ENCODE measurements at places on chromosomes 2 and 18. TPM values are rescaled to one million over a fixed set of nuclear protein-coding genes. Genes with fewer than 3 reads are reported as not detected.

DNA sequence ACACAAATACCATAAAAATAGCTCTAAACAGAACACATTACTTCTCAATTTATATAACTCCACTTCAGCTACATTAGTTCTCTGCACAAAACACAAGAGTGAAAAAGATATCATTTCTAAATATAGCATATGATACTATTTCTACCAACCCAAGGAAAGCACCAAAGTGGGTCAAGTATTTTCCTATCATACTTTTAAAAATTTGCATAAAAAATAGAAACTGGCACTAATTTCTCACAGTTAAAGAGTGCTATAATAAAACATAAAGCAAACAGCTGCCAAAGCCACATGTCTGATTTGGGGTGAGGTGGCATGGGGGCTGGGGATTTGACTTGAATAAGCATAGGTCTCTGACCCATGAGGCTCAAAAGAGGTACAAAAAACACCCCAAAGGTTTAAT, 61.5 kb downstream of the BARD1 start:
- no peak overlapping the region for H3K27ac ChIP-seq
- peaks cover 19% of the 10 kb centered on the region for H3K36me3 ChIP-seq
- H3K4me3 ChIP-seq, result no peak overlapping the region
- no peak for DNase-seq
- no peaks in the 10 kb centered on the region for H3K27me3 ChIP-seq

DNA sequence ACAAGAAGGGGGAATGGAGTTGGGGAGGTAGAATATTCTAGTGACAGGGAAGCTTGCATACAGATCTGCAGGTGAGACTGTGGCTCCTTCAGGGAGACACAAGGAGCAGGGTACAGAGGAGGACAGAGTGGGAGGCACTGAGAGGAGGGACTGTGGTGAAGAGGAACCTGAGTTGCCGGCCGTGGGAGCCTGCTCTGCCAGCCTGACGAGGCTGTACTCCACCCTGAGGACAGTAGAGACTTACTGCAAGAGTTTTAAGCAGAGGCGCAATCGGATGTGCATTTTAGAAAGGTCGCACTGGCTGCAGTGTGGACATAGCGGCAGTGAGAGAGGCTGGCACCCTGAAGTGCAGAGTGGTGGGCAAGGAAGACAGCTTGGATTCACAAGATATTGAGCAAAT, 185.8 kb downstream of the GFPT1 start:
- no peaks in the 10 kb centered on the region for H3K36me3 ChIP-seq
- no peaks in the 10 kb centered on the region for H3K4me1 ChIP-seq
- no peaks in the 10 kb centered on the region for H3K27me3 ChIP-seq
- H3K27ac ChIP-seq, result no peak overlapping the region
- no peak for DNase-seq

The ARHGEF4 gene
- 16.1 TPM for total RNA-seq

DNA sequence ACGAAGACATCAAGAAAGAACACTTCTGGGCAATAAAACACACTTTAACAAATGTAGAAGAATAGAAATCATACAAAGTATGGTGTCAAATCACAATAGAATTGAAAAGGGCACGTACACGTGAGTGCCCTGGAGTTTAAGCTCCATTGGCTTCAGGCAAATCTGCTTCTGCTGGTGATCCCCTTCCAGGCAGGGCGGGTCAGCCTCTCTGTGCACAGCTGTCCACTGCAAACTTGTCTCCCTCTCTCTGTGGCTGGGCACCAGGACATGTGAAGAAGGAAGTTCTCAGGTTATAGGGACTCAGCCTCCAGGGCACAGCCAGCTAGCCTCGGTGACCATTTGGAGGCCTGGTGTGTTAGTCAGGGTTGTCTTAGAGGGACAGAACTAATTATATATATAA, 66.0 kb downstream of the ST3GAL5 start:
- H3K27me3 ChIP-seq, result no peaks in the 10 kb centered on the region
- no peaks in the 10 kb centered on the region for H3K36me3 ChIP-seq
- H3K4me3 ChIP-seq, result no peak overlapping the region

GRCh38 chr2:127355407-127356008, 32.3 kb downstream of the MAP3K2 start:
- H3K27me3 ChIP-seq, result no peaks in the 10 kb centered on the region
- H3K4me3 ChIP-seq, result no peak overlapping the region
- H3K36me3 ChIP-seq, result no peaks in the 10 kb centered on the region
- no peaks in the 10 kb centered on the region for H3K4me1 ChIP-seq
- H3K27ac ChIP-seq, result no peak overlapping the region

- no peak overlapping the region for H3K4me3 ChIP-seq
- peak overlapping the region; percentile 92 for H3K27ac ChIP-seq
- no peaks in the 10 kb centered on the region for H3K36me3 ChIP-seq
Measured at GRCh38 chr2:226660526-226660925, 139.1 kb downstream of the IRS1 start.

The GNLY gene
- not detected for total RNA-seq

The DPYSL5 gene
- total RNA-seq, result not detected

- H3K4me3 ChIP-seq, result no peak overlapping the region
- no peak for DNase-seq
- H3K36me3 ChIP-seq, result no peaks in the 10 kb centered on the region
- no peaks in the 10 kb centered on the region for H3K27me3 ChIP-seq
Measured at GRCh38 chr2:76977846-76978727, 544.1 kb downstream of the LRRTM4 start.

GRCh38 chr2:2328848-2329247, 2.2 kb downstream of the MYT1L start:
- no peaks in the 10 kb centered on the region for H3K4me1 ChIP-seq
- H3K36me3 ChIP-seq, result no peaks in the 10 kb centered on the region
- H3K4me3 ChIP-seq, result no peak overlapping the region
- H3K27ac ChIP-seq, result no peak overlapping the region
- no peak for DNase-seq

GRCh38 chr18:63890950-63891304, 3.4 kb downstream of the SERPINB2 start:
- no peaks in the 10 kb centered on the region for H3K27me3 ChIP-seq
- no peaks in the 10 kb centered on the region for H3K4me1 ChIP-seq
- H3K4me3 ChIP-seq, result no peak overlapping the region
- no peak for DNase-seq
- H3K36me3 ChIP-seq, result no peaks in the 10 kb centered on the region

DNA sequence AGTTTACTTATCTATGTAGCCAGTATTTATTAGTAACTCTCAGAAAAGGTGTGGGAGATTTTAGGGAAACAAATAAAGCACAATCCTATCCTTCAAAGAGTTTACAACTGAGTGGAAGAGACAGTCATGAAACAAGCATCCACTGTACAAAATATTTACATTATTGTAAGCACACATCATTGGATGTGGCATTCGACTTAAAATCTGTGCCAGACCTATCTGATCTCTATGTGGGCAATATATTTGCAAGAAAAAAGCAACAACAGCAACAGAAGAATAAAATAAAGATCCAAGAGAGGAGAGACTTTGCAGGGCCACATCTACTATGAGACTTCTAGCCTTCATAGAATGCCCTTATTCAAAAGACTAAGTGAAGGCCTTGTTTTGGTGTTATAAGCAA, 882.1 kb upstream of the PIK3C3 start:
- no peak overlapping the region for H3K4me3 ChIP-seq
- no peaks in the 10 kb centered on the region for H3K27me3 ChIP-seq
- no peaks in the 10 kb centered on the region for H3K4me1 ChIP-seq
- DNase-seq, result no peak

GRCh38 chr18:46060359-46060841, 11.7 kb downstream of the PSTPIP2 start:
- no peaks in the 10 kb centered on the region for H3K27me3 ChIP-seq
- no peak for DNase-seq
- no peak overlapping the region for H3K27ac ChIP-seq
- no peaks in the 10 kb centered on the region for H3K36me3 ChIP-seq
- H3K4me1 ChIP-seq, result no peaks in the 10 kb centered on the region

DNA sequence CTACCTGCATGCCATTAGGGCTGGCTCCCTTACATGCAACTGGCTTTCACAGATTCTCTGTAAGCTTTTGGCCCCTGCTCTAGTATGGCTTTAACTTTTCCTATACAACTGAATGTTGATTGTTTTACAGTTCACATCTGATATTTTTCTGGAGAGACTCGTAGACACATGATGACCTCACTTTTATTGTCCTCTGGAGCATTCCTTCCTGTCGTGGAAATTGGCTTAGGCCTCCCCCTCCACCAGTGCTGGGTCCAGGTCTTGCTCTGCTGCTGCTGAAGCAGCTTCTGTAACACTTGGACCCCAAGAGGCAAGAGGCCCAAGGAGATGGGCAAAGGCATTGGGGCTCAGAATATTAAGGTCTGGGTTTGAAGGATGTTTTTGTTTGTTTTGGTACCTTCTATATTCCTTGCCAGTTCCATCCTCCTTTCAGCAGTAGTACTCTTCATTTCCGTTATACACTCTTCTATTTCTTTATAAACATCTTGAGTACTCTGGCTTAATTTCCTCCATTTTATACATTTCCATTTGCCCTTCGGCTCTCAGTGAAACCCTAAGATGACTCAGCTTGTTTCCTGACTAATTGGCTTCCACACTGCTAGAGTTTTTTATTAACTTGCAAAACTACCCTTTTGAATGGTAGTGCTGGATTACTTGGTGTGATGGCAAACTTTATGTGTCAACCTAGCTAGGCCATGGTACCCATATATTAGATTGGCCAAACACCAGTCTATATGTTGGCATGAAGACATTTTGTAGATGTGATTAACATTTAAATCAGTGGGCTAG, 219.8 kb downstream of the CDCA7 start:
- H3K27me3 ChIP-seq, result no peaks in the 10 kb centered on the region
- no peak overlapping the region for H3K27ac ChIP-seq
- H3K4me3 ChIP-seq, result no peak overlapping the region
- no peak for DNase-seq
- H3K4me1 ChIP-seq, result peaks cover 30% of the 10 kb centered on the region

DNA sequence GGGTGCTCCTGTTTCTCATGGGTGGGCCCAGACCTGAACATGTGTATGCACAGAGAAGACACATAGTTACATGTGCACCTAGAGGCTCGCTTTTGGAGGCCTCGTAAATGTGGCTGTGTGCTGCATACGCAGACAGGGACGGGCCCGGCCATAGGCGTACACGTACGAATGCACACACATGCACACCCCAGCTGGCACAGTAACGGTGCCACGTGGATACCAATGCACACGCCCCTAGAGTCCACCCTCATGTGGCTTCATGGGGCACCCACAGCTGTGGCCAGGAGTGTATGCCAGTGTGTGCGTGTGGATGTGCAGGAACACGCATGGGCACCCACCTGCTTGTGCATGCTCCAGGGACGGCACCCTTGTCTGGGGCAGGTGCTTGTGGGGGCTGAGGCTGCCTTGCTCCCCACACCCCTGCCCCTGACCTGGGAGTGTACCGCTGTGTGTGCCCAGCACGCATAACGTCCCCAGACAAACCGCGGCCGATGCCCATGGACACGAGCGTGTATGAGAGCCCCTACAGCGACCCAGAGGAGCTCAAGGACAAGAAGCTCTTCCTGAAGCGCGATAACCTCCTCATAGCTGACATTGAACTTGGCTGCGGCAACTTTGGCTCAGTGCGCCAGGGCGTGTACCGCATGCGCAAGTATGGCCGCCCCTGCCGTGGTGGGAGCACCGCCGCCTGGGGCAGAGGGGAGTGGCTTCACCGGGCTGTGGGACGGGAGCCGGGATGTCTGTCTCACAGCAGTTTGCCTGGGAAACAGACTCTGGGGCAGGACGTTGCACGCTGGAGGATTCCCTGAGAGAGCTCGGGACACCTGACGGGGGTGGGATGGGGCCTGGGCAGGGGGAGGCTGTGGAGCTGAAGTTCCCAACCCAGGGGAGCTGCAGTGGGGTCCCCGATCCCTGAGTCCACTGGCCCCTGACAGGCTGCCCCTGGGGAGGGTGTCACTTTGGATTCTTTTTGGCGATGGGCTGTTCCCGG, 21.0 kb downstream of the ZAP70 start:
- H3K27ac ChIP-seq, result no peak overlapping the region
- no peaks in the 10 kb centered on the region for H3K36me3 ChIP-seq
- no peak overlapping the region for H3K4me3 ChIP-seq
- no peak for DNase-seq
- no peaks in the 10 kb centered on the region for H3K4me1 ChIP-seq

DNA sequence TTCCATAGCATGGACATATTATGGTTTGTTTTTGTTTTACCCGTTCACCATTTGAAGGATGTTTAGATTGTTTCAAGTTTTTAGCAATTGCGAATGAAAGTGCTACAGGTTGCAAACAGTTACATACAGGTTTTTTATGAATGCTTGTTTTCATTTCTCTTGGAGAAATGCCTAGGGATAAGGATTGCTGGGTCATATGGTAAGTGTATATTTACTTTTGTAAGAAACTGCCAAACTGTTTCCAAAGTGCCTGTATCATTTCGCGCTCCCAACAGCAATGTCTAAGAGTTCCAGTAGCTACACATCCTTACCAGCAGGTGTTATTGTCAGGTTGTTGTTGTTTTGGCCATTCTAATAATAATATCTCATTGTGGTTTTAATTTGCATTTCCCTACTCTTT, 251.7 kb downstream of the PHLPP1 start:
- H3K27me3 ChIP-seq, result no peaks in the 10 kb centered on the region
- H3K4me3 ChIP-seq, result no peak overlapping the region
- H3K36me3 ChIP-seq, result peaks cover 11% of the 10 kb centered on the region
- DNase-seq, result no peak

The PROM2 gene
- total RNA-seq, result 147 TPM

- DNase-seq, result no peak
- H3K27me3 ChIP-seq, result no peaks in the 10 kb centered on the region
- H3K4me3 ChIP-seq, result no peak overlapping the region
- H3K36me3 ChIP-seq, result no peaks in the 10 kb centered on the region
- H3K27ac ChIP-seq, result no peak overlapping the region
- H3K4me1 ChIP-seq, result peaks cover 8% of the 10 kb centered on the region
Measured at GRCh38 chr18:61653823-61654551, 238.8 kb downstream of the RNF152 start.

Data from PC-9 (cell line).